ENCODE measurements at places on chromosomes 6 and 20.

DNA sequence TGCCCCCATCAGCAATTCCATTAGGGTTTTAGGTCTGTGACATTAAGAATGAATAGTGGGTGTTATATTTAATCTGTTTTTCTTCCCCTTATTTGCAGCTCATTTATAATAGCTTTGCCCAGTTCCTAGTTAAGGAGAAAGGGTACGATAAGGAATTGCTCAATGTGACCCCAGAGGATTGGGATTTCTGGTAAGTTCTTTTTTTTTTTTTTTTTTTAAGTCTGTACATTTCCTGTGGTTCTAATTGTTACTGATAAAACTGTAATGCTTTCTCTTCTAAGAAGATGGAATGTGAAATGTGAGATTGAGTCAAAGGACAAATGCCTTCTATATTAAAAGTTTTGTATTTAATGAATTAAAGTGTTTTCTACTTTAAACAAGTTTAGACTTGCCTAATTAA, 5.5 kb downstream of the NT5DC1 start:
- DNase-seq = no peak

DNA sequence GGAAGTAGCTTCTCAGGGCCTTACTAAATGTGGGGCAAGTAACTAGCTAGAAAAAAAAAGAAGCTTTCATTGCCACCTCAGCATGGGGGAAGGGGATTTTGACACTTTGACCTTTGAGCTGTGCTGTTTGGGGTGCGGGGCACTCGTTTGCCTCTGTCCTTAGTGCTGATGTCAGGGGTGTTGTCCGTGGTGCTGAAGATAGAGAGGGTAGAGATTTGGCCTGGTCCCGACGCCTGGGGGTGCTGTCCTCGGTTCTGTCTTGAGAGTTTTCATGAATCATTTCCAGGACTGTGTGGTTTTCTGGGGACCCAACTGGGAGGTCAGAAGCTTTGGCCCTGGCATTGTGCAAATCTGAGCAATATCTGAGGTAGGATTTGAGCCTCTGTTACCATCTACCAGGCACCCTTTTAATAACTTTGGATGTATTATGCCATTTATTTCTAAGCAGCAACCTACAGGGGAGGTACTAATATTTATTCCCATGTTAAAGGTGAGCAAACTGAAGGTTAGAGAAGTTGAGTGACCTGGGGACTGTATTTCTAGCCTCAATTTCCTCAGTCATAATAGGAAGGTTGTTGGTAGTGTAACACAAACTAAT, 78.0 kb downstream of the DLGAP4 start:
- peak; percentile 60 for DNase-seq

DNA sequence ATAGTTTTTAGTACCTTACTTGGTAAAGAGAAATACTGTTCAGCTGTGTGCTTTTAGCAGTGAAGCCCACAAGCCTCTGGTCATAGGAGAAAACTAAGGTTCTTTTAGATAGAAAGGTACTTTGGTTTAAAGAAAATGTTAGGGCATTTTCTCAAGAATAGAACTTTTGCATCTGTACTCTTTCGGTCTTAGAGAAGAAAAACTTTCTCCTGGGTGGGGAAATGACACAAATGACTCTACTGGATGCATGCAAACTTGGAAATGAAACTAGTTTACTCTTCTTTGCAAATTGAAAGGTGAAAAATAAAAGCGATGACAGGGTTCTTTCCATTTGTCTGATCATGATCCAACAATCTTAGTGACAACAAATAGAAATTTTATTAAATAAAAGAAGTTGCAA, 2.1 kb upstream of the TMEM217 start:
- no peak for DNase-seq

- no peak for DNase-seq
Observed at GRCh38 chr6:56347526-56347925, 100.1 kb upstream of the COL21A1 start.

- no peak for DNase-seq
Observed at GRCh38 chr6:53929041-53929820, 134.4 kb downstream of the LRRC1 start.

All from AG08396 (cell line).